ENCODE measurements at places on chromosomes 11 and 22.

DNA sequence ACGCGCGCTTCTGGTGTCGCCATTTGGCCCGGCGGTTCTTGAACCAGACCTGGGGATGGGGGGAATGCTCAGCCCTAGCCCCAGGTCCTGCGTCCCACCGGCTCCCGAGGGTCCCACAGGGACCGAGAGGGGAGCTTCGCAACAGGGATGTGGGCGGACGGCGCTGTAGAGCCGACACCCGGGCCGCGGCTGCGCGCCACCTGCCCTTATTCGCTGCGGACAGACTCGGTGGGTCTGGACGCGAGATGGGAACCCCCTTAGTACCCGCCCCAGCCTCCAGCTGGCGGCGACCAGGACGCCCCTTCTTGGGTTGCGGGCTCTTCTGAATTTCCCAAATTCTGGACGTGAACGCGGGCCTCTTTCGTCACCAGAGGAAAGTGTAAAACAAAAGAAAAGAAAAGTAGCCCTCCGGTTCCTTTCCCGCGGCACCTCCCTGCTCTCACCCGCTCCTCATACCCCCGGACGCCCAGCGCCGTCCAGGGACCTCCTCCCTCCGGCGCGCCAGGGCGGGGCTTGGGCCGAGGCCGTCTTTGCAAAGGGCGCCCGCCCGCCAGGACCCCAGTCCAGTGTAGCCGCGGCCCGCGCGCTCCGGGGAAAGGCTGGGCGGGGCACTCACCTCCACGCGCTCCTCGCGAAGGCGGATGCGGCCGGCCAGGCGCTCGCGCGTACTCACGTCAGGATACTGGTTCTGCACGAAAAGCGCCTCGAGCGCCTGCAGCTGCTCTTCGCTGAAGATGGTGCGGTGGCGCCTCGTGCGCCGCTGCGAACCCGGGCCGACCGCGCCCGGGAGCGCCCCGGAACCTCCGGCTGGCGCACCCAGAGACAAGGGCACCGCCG lies 827 bp downstream of the GSC2 start:
- peak; percentile 63 for DNase-seq
- H3K4me3 ChIP-seq = no peak overlapping the region
- H3K4me1 ChIP-seq = peaks cover 7% of the 10 kb centered on the region

DNA sequence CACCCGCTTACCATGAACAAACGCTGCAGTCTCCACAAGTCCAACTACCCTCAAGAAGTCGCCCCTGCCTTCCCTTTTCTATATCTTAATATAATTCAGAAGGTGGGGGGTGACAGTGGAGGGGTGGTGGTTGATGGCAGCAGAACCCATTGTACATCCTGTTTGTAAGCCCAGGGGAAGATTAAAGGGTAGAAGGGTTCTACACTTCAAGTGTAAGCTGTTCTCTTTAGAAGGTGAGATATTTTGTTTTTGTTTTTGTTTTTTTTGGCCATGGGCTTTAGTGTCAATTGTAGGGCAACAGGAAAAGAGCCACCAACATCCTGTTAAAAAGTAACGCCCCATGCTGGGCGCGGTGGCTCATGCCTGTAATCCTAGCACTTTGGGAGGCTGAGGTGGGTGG lies 34.9 kb upstream of the RRAS2 start:
- no peak for DNase-seq
- H3K4me1 ChIP-seq = peaks cover 2% of the 10 kb centered on the region
- peaks cover 2% of the 10 kb centered on the region for H3K27me3 ChIP-seq
- no peak overlapping the region for H3K4me3 ChIP-seq

DNA sequence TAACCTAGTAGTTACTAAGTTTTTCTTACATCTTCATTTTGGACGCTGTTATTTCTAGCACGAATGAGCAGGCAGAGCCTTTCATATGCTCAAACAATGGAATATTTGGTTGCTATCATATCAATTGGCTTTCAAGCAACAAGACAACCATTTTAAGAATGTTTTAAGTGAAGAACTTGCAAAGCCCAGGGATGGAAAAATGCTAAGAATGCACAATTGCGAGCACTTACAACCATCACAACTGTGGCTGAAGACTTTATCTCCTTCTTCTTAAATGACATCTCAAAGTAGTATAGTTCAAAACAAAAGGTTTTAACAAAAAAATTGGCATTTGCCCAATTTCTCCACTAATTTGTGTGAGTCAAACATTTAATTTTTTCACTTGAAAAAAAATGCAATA lies 8.3 kb upstream of the MMP1 start:
- no peak overlapping the region for H3K27ac ChIP-seq
- H3K36me3 ChIP-seq = no peaks in the 10 kb centered on the region
- H3K4me3 ChIP-seq = no peak overlapping the region
- no peaks in the 10 kb centered on the region for H3K4me1 ChIP-seq
- H3K27me3 ChIP-seq = peaks cover 13% of the 10 kb centered on the region

GRCh38 chr11:106683435-106683834 lies 334.8 kb downstream of the GUCY1A2 start:
- no peaks in the 10 kb centered on the region for H3K27me3 ChIP-seq
- no peaks in the 10 kb centered on the region for H3K4me1 ChIP-seq
- no peak for DNase-seq
- no peak overlapping the region for H3K4me3 ChIP-seq

- H3K27ac ChIP-seq = no peak overlapping the region
- H3K4me1 ChIP-seq = no peaks in the 10 kb centered on the region
- no peak for DNase-seq
- no peaks in the 10 kb centered on the region for H3K27me3 ChIP-seq
- H3K36me3 ChIP-seq = no peaks in the 10 kb centered on the region
These were observed 76.6 kb downstream of the ABTB2 start for GRCh38 chr11:34280945-34281872.

DNA sequence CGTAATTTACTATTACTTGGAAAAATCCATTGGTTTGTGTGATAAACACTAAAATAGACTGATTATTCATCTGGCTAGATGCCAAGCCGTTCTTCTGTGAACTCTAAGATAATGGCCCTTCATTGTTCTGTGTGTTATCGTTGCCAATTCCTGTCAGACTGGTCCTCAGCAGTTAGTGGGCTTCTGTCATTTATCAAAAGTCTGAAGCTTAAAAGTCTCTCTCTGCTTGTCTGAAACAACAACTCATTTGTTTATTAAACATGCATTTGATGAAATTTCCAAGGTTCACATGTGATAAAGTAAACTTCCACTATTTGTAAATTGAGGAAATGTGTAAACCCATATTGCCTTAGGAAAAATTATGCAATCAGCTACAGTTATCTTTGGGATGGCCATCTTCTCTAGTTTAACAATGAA lies 21.1 kb upstream of the RDX start:
- no peaks in the 10 kb centered on the region for H3K36me3 ChIP-seq
- H3K27ac ChIP-seq = no peak overlapping the region
- H3K4me1 ChIP-seq = peaks cover under 1% of the 10 kb centered on the region
- peaks cover 7% of the 10 kb centered on the region for H3K27me3 ChIP-seq

GRCh38 chr11:74072721-74073120 lies 63.8 kb upstream of the UCP3 start:
- H3K4me3 ChIP-seq = no peak overlapping the region
- no peak for DNase-seq
- no peak overlapping the region for H3K27ac ChIP-seq
- H3K4me1 ChIP-seq = peaks cover 8% of the 10 kb centered on the region
- H3K27me3 ChIP-seq = no peaks in the 10 kb centered on the region
- H3K36me3 ChIP-seq = peaks cover 36% of the 10 kb centered on the region
